ENCODE measurements at places on chromosomes 11 and 22.

GRCh38 chr22:50299785-50300619 is 7.4 kb downstream of the PLXNB2 start:
- DNase-seq: no peak

DNA sequence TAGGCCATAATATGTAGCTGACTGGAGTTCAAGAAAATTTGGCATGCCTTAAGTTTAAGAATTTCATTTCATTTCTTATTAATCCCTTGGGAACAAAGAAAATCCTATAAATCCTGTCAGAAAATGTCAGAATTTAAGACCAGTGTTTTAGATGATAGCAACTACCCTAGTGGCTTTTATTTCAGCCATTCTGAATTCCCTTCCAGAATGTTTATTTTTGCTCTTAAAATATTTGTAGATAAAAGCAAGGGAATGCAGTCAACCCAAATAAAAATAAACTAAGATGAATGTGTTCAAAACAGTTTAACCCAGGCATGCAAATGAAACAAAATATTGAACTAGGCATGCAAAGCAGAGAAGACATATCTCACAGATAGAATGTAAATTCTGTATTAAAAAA is 356.9 kb upstream of the LRRC4C start:
- no peak for DNase-seq

- DNase-seq: no peak
These were observed 25.9 kb upstream of the CCDC34 start for GRCh38 chr11:27388869-27389268.

DNA sequence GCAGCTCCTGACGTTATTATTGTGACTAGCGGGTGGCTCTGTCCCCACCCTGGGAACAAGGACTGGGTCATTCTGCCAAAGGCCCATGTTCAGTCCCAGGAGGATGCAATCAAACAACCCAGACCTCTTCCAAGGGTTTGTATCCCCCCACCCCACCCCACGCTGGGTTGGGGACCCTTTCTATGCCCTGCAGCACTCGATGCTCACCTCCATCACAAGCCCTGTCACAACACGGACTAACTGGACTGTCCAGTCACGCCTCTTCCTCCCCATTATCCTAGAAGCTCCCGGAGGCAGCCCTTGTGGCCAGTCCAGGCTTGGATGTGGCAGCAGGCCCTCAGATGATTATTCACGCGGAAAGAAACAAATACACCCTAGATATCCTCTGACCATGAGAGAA is 3.7 kb downstream of the SHANK2 start:
- DNase-seq: no peak

- DNase-seq: no peak
These were observed 87.2 kb downstream of the LARGE2 start for GRCh38 chr11:46009647-46010046.

DNA sequence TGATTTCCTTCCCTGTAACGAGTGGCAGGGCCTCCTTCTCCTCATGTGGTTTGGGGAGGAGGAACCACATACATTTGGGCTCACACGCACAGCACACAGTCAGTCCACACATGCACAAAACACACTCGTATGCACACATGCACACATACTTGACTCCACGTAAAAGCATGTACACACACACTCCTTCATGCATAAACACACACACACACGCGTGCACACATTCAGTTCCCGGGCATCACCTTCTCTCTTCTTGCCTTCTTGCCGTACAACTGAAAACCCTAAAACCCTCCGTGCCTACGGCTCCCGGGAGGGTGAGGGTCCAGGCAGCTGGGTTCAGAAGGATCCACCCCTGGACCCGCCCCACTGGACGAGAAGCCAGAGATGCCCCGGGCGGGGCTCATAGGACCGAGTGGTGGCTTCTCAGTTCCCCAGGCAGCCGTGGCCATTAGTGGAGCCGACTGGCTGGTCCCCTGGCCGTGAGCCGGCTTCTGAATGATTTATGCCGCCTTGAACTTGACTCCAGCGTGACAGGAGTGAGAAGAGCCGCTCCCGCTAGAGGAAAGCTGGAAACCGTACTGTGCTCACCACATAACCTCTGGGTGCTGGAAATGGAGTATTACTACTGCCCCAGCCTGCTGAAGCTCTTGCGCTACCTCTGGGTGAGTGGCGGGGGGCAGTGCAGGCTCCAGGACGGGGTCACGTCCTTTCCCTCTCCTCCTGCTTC is 117.4 kb downstream of the KIAA1671 start:
- DNase-seq: no peak

DNA sequence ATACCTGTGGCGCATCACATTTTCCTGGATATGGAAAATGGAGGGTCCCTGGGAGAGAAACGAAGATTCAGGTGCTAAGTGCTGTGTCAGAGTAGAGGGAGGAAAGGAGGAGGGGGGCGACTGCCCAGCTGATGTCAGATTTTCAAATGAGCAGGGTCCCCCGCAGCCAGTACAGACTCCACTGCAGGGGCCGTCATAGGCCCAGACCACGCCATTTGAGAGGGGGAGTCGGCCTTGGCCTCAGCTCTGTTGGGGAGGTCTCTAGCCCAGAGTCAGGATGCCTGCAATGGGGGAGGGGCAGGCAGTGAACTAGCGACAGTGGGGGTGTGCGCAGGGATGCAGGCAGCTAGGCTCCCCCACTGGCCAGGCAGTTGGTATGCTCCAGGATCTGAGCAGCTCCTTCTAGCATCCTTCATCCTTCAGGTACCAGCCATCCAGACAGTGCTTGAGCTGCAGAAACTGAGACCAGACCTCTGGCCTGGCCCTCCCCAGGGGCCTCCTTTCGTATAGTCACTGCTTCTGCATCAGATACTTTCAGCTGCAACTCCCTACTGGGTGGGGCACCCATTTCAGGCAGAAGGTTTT is at the start of the genes BSCL2 and GNG3:
Gene BSCL2 (minus strand): TSS at position 148 of the 585 bp plus-strand sequence. CDS start 229 bp downstream, outside the sequence.
Gene GNG3 (plus strand): TSS at position 400 of the 585 bp plus-strand sequence. CDS start 620 bp downstream, outside the sequence.
- no peak for DNase-seq

DNA sequence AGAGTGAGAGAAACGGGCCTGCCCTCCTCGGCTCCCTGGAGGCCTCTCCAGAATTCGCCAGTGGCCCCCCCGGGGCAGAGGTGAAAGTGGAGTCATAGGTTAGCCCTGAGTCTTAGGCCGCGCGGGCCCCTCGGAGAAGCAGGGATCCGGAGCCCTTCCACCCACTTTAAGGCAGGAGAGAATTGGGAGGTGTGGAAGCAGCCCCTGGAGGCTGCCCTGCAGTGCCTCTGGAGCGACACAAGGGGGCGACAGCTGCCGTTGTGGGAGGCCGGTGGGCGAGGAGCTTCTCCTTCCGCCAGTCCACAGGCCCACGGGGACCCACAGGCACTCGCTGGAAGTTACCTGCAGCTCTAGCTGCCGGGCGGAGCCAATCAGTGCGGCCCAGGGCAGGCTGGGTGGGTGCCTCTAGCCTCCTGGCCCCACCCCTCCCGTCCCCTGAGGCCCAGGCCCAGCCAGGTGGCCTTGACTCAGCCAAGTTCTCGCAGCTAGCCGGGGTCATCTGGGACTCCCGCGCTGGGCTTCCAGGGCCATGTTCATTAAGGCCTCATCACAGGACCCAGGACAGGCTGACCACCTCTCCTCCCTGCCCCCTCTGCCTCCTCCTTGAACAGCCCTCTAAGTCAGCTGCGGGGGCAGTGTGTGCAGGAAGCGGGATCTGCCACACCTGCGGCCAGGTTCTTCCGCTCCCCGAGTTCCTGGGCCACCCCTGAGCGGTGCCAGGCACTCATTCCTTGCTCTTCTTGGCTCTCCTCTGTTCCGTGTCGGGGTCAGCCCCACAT is 5.0 kb downstream of the DGKZ start:
- DNase-seq: no peak

DNA sequence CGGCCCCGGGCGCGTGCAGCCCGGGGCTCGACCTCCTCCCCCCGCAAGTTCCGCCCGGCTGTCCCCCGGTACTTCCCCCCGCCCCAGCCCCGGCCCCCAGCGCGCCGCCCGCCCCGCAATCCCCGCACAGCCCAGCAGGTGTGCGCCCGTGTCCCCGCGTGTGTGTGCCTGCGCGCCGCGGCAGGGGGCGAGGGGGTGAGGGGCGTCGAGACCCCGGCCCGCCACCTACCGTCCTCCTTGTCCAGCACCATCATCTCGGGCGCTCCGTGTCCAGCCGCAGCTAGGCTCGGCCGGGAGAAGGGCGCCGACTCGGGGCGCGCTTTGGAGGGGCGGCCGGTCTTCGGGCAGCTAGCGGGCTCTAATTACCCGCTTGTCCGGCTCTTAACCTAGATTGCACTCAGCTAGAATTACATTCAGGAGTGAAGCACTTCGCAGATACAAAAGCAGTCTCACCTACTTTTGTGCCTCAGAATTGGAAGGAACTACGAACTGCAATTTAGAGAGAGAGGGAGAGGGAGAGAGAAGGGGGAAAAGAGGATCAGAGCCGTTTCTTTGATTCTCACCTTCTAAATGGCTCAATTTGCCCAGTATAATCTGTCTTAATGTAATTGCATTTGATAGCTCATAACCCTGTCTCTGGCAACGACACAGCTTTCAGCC is 439 bp downstream of the LMO1 start:
- no peak for DNase-seq

DNA sequence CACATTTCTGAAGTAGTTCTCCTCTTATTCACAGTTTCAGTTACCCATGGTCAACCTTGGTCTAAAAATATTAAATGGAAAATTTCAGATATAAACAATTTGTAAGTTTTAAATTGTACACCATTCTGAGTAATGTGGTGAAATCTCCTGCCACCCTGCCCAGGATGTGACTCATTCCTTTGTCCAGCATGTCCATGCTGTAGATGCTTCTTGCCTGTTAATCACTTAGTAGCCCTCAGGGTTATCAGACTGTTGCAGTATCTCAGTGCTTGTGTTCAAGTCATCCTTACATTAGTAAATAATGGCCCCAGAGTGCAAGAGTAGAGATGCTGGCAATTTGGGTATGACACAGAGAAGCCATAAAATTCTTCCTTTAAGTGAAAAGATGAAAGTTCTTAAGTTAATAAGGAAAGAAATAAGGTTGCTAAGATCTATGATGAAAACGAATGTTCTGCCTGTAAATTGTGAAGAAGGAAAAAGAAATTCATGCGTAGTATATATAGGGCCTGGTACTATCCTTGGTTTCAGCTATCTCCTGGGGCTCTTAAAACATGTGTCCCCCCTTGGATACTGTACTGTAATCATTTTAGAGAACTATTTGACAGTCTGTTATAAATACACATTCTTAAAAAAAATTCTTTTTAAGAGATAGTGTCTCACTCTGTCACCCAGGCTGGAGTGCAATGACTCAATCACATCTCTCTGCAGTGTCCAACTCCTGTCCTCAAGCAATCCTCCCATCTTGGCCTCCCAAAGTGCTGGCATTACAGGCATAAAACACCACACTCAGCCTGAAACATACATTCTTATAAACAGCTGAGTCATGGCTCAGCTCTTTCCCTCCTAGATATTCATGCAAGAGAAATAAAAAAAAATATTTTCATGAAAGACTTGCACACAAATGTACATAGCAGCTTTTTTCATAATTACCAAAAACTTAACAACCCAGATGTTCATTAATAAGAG is 31.3 kb downstream of the MTNR1B start:
- no peak for DNase-seq

GRCh38 chr22:47032956-47033647 is 270.7 kb downstream of the TBC1D22A start:
- no peak for DNase-seq

DNA sequence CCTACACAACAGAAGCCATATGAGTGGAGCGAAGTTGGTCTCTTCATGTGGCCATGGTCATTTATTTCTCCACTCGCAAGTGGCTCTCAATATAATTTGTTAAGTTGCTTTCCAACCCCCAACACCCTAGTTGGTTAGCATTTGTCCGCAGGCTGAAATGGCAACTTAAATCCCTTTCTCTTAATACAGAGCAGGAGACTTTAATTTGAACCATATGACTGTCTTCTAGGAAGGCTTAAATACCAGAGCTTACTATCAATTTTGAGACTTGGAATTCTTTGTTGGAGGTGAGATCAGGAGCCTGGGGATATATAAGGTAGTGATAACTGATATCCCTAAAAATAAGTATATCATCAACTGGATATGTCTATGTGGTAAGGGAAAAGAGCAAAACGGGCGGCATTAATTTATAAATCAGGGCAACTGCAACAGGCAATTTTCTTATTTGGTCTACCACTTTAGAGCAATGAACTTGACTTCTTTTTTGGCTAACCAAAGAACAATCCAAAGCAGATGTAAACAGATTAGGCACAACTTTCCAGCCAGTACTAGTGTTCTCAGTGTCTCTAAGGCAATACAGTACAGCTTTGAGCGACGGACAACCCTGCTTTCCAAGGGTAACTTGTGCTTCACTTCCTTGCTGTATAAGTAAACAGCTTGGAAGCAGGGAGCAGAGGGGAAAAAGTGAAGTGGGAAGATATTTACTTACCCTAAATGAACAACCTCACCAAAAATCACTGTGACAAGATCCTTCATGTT is 74.7 kb upstream of the APOA1 start:
- no peak for DNase-seq

DNA sequence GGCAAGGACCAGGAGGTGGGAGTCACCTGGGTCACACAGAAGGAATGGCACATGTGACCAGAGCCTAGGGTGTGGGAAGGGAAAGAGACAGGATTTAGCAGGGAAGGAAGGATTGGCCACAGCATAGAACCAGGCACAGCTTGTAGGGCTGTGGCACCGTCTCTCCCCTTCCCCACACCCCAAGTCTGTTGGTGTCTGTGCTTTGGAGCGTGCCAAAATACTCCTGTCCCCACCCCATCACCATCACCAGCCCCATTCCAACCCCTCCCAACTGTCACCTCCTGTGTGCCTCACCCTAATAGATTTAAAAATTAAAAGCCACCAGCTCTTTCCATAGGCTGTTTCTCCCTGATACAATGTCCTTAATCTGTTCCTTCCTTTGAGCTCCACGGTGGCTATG is 18.2 kb downstream of the SGSM1 start:
- no peak for DNase-seq

GRCh38 chr11:129976328-129976727 is 26.3 kb downstream of the PRDM10 start:
- no peak for DNase-seq

DNA sequence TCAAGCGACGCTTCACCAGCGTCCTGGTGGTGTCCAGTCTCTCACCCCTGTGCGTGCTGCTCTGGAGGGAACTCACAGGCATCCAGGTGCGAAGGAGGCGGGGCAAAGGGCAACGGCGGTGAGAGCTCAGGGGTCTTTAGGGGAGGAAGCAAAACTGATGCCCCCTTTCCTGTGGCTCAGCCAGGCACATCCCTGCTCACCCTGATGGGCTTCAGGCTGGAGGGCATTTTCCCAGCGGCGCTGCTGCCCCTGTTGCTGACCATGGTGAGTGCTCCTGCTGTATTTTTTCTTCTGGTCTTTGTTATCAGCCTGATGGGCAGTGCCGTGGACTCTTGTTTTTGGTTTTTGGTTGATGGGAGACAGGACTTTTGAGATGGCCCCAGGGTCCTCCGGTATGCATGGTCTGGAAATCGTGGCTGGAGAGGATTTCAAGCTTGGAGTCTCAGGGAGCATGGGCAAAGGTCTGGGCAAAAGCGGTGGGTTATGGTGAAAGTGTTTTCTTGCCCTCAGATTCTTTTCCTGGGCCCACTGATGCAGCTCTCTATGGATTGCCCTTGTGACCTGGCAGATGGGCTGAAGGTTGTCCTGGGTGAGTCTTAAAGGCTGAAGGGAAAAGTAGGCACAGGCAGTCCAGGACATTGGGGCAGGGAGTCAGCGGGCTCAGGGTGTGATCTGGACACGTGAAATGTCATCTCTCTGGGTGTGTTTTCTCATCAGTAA is 695 bp downstream of the RCE1 start:
- DNase-seq: no peak

- DNase-seq: no peak
These were observed 4.3 kb downstream of the SLC15A3 start for GRCh38 chr11:60947700-60948099.

GRCh38 chr11:68842427-68843051 is 823 bp upstream of the CPT1A start:
- DNase-seq: no peak

GRCh38 chr22:35204807-35205775 is 52.2 kb upstream of the HMGXB4 start:
- DNase-seq: no peak

GRCh38 chr11:111200010-111200534 is 45.5 kb upstream of the POU2AF2 start:
- DNase-seq: no peak

Data from esophagus squamous epithelium (tissue), 5 donors.